ENCODE measurements at places on chromosomes 1 and 21.

DNA sequence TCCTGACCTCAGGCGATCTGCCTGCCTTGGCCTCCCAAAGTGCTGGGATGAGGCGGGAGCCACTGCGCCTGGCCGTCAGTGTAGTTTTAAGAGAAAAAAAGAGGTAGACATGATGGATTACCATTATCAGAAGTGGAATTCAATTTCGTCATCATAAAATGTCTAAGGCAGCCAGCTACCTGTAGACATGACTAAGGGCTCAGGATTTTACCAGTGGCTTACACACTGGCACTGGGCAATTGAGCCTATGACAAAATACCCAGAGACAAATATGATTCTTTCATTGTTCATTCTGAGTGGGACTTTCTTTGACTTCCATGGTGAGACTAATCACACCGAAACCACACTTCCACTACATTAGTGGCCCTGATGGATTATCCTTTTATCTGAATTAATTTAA, 181.5 kb downstream of the GABPA start:
- no peak for DNase-seq

DNA sequence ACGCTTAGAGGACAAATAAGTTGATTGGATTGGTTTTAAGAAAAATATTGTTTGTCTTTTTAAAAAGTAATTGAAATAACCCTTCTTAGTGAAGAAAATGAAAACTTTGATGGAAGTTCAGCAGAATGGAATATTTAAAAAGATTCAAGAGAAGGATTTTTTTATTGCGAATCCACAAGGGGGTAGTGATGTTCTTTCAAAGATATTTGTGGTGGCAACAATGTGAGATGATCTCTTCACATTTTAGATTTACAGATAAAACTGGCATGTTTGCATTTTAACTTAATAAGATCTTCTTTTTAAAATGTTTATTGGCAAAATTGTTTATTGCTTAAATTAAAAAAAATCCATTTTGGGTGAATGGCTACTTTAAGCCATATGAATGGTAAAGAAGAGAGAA, 8.9 kb downstream of the CAMTA1 start:
- no peak for DNase-seq

DNA sequence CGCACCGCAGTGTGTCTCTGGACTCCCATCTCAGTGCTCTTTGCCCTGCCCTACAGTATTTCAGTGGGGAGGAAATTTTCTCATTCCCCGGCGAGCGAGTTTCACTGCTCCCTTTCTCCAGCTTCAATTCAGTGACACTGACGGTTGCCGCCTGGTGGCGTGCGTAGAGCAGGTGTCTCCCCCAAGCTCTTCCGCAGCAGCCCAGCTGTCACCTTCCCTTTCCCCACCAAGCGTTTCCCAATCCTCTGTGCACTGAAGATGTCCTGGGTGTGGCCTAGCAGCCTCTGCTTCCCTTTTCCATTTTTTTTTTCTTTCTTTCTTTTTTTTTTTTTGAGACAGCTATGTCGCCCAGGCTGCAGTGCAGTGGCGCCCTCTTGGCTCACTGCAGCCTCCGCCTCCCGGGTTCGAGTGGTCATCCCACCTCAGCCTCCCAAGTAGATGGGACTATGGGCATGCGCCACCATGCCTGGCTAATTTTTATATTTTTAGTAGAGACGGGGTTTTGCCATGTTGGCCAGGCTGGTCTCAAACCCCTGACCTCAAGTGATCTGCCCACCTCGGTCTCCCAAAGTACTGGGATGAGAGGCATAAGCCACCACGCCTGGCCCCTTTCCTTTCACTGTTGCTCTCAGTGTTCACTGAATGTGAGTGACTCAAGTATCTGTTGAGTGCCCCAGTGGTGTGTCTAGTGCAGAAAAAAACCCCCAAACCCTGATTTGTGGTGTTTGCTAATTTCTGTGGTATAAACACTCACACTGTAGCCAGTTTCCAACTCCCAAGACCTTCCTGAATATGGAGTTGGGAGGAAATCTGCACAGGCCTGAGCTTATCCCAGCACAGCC, 30.1 kb downstream of the TNFRSF1B start:
- no peak for DNase-seq

DNA sequence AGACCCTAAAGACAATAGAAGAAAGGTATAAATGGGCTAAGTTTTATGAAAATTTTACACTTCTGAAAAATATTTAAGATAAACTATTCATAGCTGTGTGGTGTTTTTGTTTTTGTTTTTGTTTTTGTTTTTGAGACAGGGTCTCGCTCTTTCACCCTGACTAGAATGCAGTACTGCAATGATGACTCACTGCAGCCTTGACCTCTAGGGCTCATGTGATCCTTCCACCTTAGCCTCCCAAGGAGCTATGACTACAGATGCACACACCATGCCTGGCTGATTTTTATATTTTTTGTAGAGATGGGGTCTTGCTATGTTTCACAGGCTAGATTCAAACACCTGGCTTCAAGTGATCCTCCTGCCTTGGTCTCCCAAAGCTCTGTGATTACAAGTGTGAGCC, 66.6 kb downstream of the PUM1 start:
- DNase-seq, result no peak

DNA sequence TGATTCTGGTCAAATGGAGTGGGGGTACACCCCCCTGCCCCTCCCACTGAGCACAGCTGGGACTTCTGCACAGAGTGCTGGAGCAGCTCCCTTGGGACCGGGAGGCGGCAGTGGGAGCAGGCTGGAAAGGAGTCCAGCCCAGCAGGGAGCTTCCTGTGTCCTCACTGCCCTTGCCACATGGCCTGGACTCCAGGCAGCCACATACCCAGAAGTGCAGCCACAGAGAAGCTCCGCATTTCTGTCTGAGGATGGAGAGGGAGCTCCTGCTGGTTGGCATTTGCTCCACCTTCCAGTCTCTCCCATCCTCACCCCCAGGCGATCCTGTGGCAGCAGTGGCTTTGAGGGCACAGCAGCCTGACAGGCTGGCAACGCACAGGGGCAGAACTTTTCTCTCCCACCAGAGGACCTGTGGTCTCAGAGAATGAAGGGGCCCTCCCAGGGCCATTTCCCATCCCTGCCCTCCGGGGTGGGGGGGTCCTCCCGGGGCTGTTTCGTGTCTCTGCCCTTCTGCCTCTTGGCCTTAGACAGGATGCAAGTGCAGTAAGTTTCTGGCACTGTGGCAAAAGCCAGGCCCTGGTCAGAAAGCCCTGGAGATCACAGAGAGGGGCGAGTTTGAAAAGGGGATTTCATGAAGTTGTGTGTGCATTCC, 103.6 kb upstream of the COL6A1 start:
- no peak for DNase-seq

- DNase-seq, result no peak
Observed at GRCh38 chr1:174023440-174023839, 1.3 kb upstream of the RC3H1 start.

DNA sequence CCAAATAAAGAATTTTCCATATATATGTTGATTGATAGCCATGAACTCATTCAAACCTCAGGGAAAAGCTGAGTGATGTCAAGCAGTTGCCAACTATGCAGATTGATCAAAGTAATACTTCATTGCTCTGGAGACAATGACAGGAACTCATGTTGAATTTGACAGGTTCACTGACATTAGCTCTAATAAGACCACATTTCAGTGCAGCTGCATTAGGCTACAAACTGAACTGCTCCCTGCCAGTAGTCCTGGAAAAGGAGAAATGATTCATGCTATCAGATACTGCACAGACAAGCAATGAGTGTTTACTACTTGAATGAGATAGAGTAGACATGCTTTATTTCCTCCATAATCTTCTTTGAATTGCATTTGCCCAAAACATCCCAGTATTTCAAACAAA, 948.4 kb downstream of the MRPL39 start:
- no peak for DNase-seq

GRCh38 chr1:204222764-204223055, 8.9 kb upstream of the GOLT1A start:
- no peak for DNase-seq

DNA sequence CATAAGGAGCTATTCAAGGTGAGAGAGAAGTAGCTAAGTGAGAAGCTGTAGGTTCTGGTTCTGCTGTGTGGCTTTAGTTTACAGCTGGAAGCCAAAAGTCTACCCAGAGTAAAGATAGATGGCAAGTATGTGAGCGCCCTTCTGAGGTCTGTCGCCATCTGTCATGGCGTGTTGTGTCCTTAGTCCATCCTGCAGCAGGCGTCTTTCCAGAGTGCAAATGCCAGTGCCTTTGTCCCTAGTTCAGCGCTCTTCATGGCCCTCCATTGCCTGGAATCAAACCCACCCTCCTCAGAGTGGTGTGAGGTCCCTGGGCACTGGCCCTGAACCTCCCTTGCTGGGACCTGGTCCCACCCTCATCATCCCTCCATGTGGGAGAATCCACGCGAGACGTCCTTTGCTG, 96.6 kb downstream of the ADARB1 start:
- no peak for DNase-seq

DNA sequence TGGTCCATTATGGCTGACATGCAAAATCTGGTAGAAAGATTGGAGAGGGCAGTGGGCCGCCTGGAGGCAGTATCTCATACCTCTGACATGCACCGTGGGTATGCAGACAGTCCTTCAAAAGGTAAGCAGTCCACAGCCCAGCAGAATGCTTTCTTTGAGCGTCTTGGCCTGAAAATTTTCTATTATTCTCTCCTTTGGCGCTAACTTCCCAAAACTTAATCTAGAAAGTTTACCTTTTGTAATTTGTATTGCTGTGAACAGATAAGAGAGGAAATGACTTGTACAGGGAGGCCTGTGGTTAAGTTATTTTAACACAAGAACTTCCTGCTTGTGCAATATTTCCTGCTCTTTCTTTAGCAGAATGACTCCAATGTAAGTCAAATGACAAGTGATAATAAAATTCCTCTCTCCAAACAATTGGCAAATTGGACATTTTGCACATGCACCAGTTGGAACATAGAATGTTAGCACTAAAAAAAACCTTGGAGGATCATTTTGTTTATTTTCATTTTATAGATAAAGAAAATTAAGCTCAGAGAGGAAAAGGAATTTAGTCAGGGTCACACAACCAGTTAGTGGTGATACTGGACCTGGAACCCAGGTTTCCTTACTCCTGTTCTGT, 18.9 kb downstream of the CAP1 start:
- DNase-seq, result no peak

- no peak for DNase-seq
Observed at GRCh38 chr21:41711416-41712007, 55.3 kb downstream of the RIPK4 start.

GRCh38 chr1:221565711-221566110, 176.2 kb downstream of the DUSP10 start:
- DNase-seq, result no peak

DNA sequence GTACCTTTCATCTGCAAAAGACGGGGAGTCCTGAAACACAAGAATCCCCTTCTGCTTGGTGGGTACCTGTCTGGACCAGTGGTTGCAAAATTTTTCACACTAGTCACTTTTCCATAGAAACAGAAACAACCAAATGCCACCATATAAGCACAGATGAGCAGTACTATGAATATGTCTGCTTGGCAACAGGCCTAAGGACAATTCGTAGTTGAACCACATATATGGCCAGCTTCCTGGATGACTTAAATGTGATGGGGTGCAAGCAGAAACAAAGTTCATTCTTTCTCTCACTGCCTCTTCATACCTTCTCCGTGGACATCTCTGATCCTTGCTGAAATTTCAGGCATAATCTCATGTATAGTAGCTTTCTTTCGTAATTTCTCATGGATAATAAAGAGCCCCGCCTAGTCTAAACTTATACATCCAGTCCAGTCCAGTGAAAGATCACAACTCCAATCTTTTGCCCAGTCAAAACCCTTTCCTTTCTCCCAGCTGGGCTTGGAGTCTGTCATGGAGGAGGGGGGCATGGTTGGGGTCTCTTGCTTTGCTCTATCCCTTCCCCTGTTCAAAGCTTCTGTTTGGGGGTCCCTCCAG, 7.0 kb downstream of the FCAMR start:
- no peak for DNase-seq
